ENCODE measurements at places on chromosomes 12 and 14.

DNA sequence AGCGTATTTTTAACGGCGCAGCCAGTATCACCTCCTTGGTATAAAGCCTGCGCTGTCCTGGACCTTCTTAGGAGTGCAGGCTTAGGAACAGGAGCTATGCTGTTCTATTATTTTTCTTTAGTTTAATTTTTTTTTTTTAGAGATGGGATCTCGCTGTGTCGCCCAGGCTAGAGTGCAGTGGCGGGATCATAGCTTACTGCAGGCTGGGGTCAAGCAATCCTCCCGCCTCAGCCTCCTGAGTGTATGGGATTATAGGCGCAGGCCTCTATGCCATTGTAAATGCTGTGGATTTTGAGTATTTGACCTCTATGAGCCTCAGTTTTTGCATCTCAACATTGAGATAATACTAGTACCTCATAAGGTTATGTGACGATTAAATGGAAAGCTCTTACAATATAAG is 4.1 kb downstream of the OR10AD1 start:
- DNase-seq, result no peak

- DNase-seq, result no peak
These were observed 42.1 kb downstream of the LIMA1 start for GRCh38 chr12:50241178-50241577.

DNA sequence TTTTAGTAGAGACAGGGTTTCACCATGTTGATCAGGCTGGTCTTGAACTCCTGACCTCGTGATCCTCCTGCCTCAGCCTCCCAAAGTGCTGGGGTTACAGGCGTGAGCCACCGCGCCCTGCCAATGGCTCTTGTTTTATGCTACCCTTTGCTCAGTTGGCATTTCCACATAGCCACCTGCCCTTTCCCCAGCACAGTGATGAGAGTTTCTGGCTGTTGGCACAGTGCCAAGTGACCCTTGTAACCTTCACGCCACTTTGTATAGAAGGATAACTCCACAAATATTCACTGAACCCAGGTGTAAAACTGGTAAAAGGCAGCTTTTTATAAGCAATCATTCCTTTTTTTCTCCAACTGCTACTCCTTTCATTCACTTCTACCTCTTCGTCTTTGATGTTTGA is 18.5 kb upstream of the CCDC175 start:
- DNase-seq, result no peak

DNA sequence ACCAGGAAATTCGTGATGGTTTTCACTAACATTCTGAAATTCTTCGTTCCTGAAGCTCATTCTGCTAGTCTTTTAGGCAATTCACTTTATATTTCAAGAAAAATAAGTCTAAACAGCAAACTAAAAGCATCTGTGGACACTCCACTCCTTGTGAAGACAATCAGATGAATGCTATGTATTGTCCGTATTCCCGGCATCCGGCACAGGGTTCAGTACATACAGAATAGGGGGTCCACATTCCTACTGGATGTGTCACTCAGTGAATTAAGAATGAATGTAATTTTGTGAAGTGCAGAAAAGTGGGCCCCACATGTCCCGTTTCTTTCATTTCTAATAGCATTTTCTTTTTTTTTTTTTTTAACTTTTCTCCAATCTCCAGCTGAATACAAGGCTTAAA is 241.3 kb downstream of the GRIN2B start:
- no peak for DNase-seq

DNA sequence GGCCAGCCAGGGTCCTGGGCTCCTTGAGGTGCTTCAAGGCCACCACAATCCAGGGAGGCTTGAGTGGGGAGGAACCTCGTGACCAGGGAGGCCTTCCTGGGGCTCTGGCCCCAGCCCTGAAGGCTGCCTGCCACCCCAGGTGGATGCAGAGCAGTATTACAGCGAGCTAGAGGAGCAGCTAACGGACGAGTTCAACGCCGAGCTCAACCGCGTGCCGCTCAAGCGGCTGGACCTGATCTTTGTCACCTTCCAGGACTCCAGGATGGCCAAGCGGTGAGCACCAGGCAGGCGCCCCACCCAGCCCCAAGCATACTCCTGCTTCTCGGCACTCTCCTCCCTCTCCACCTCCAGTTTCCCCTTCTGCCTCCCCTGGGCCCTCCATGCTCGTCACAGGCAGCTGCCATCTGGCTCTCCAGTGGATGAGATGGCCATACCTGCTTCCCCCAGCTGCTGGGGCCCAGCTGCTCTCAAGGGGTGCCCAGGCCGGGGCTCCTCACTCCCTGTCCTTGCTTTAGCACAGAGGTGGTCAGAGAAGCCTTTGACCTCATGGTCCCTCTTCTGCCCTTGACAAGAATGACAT is 30.6 kb downstream of the NGB start:
- DNase-seq, result no peak

- DNase-seq, result peak; percentile 27
These were observed 42.0 kb upstream of the TOMM20L start for GRCh38 chr14:58353516-58354299.

DNA sequence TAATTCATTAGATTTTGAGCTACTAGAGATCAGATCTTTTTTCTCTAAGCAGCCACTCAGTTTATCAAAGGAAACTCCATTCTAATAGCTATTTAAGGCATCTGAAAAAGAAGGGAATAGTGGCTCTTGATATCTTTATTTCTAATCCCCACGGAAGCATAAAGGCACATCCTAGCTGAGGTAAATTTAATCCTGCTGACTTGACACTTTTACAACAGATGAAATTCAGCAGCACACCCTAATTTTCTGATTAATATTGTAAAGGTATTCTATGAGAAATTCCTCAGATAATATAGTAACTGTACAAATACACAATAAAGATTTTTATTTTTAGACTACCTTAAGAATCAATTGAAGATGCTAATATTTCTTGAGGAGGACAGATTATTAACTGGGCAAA is 916.4 kb downstream of the TMTC2 start:
- DNase-seq, result no peak

GRCh38 chr12:117334855-117335587 is 26.4 kb downstream of the NOS1 start:
- DNase-seq, result no peak

DNA sequence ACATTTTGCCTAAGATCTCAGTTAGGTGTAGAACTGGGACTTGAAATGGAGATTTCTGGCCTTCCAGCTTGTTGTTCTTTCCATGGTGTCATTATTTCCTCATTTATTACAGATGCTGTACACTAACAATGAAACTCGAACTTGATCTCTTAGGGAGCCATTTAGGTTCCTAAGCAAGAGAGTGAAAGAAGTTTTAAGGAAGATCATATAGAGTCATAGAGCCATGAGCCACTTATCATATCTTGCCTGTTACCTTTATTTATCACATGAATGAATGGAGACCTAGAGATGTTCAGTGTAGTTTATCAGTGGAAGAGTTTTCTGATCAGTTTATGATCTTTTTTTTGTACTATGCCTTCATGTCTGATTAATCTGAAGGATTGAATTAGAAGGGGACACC is 9.9 kb downstream of the HELB start:
- DNase-seq, result no peak

GRCh38 chr12:59486827-59487226 is 109.0 kb upstream of the SLC16A7 start:
- no peak for DNase-seq

GRCh38 chr12:50676756-50677155 is 87.1 kb upstream of the ATF1 start:
- DNase-seq, result no peak

DNA sequence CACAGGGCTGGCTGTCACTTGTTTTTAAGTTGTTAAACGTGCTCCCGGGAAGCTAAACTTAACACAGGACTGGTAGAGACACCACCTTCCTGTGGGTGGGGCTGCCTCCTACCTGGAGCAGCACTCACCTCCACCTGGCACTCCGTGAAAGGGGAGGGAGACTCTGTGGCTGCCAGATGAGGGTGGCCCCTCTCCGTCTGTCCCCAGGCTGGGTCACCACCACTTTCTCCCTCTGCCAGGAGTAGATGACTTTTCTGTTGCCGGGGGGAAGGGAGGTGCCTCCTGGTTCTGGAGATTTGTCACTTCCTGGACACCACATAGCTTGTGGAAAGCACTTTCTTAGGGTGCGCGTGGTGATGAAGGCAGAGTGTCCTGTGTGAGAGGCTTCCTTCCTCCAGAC is 81.3 kb downstream of the WDR20 start:
- DNase-seq, result no peak

GRCh38 chr14:69716478-69717187 is 50.3 kb upstream of the SRSF5 start:
- peak; percentile 97 for DNase-seq

DNA sequence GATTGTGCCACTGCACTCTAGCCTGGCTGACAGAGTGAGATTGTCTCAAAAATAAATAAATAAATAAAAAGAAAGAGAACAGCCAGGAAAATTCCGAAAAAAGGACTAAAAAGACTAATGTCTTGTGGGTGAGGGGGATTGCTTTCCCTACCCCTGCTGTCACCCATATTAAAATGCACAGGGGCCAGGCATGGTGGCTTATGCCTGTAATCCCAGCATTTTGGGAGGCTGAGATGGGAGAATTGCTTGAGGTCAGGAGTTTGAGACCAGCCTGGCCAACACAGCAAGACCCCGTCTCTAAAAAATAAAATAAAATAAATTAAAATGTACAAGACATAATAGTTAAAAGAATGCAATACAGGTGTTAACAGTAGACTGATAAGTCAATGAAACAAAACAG is 6.1 kb downstream of the DHRS1 start:
- no peak for DNase-seq

DNA sequence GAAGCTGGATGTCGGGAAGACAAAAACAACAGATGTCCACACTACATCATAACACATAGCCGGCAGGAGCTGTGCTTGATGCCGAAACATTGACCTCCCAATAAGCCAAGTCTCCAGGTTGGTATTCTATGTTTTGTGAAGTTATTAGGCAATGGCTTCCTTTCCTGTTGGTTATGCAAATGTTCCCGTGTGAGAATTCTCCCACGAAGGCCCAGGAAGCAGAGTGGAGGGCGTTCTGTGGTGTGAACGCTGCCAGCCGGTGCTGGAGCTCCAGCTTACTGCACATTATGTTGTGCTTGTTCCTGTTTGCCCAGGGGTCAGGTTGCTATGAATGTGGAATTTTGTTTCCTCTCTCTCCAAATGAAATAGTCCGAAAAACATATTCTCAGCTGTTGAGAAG is 156.4 kb upstream of the HMGA2 start:
- DNase-seq, result no peak

DNA sequence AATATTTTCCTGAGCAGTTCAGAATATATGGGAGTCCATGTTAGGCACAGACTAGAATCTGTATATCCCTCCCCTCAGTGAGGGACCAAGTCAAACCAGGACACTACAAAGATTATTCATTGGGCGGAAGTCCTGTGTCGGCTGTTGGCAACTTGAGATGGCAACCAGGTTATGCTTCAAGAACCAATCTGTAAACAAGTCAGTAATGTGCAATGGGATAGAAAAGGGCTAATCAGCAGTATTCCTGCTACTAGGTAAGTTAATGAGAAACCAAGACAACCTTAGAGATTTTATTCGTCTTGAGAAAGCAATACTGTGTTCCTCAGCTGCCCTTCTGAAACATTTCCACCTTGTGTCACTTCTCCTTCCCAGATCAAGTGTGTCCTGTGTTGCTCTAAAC is 26.4 kb downstream of the ARG2 start:
- DNase-seq, result no peak

GRCh38 chr12:124561231-124561630 is 6.2 kb downstream of the NCOR2 start:
- no peak for DNase-seq

- no peak for DNase-seq
These were observed 74.3 kb upstream of the SRSF5 start for GRCh38 chr14:69692594-69692993.

DNA sequence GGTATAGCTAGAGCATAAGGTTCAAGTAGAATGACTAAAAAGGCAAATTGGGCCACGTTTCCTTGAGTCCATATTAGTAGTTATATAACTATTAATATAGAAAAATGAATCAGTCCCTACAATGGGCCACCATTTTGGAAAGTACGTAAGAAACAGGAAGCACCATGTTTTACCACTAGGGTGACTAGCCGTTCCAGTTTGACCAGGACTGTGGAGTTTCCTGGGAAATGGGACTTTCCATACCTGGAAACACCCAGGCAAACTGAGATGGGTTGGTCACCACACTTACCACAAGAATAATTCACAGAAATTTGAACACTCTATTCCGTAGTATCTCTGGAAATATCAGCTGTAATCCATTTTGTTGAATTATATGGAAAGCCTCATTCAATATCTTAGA is 2.1 kb upstream of the MAGOHB start:
- DNase-seq, result peak; percentile 61

DNA sequence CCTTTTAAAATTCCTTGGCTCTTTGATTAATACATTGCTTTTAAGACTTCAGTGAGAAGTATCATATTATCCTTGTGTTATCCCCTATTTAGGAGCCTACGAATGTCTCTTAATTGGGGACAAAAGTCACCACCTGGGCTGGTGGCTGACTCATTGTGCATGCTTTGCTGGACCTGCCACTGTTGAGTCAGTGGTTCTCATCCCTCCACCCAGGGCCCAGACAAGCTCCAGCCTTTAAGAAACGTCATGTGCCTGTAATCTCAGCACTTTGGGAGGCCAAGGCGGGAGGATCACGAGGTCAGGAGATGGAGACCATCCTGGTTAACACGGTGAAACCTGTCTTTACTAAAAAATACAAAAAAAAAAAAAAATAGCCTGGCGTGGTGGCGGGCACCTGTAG is 57.9 kb downstream of the OTX2 start:
- no peak for DNase-seq

GRCh38 chr14:71324767-71325272 is 417.6 kb downstream of the PCNX1 start:
- peak; percentile 67 for DNase-seq

- peak; percentile 79 for DNase-seq
These were observed 29.3 kb downstream of the CD9 start for GRCh38 chr12:6229224-6230218.

- no peak for DNase-seq
These were observed 543.4 kb upstream of the MGAT4C start for GRCh38 chr12:86799616-86800015.

- DNase-seq, result no peak
These were observed 28.3 kb upstream of the BCDIN3D start for GRCh38 chr12:49871263-49871561.

GRCh38 chr14:32449648-32450047 is 120.5 kb downstream of the AKAP6 start:
- DNase-seq, result no peak

DNA sequence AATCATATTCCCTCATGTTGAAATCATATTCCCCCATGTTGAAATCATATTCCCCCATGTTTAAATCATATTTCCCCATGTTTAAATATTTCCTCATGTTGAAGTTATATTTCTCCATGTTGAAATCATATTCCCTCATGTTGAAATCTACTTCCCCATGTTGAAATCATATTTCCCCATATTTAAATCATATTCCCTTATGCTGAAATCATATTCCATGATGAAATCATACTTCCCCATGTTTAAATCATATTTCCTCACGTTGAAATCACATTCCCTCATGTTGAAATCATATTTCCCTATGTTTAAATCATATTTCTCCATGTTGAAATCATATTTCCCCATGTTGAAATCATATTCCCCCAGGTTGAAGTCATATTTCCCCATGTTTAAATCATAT is 34.6 kb upstream of the ADGRD1 start:
- DNase-seq, result peak; percentile 46

All from inflammatory macrophage treated with lipopolysaccharide for 1 hour (primary cell).